ENCODE measurements at places on chromosomes 4 and X. TPM values are rescaled to one million over a fixed set of nuclear protein-coding genes. Genes with fewer than 3 reads are reported as not detected.

- no peak overlapping the region for H3K27ac ChIP-seq
- peaks cover 13% of the 10 kb centered on the region for H3K27me3 ChIP-seq
- H3K36me3 ChIP-seq, result no peaks in the 10 kb centered on the region
- H3K4me1 ChIP-seq, result no peaks in the 10 kb centered on the region
- no peak overlapping the region for H3K4me3 ChIP-seq
Observed at GRCh38 chr4:71074452-71075299, 81.2 kb downstream of the DCK start.

DNA sequence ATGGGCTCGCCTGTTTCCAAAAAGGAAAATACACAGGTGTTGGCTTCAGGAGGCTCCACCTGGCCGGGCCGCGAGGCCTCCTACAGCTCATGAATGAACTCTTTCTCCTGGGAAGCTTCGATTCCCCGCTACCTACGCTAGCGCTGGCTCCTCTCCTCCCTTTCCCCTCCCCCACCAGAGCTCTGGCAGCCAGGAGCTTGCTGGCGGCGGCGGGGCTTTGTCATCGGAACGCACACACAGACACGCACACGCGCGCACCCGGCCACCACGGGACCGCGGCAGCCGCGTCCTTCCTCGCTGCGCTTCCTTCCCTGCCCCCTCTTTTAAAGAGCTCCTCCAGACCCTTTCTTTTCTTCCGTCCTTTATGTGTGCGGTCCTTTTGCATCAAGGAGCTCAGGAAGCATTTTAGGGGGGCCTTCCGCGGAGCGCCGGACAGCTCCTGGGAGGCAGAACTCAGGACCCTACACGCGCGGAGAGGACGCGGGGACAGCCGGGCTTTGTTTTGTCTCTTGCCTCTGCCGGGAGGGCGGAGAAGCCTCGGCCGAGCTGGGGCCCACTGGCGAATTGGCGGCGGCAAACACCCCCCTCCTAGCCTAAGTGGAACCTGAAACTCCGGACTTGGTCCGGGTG, 70.2 kb upstream of the BCOR start:
- H3K4me1 ChIP-seq, result peaks cover 42% of the 10 kb centered on the region
- H3K36me3 ChIP-seq, result no peaks in the 10 kb centered on the region
- peak overlapping the region; percentile 71 for H3K27ac ChIP-seq
- no peak for DNase-seq
- peak overlapping the region; percentile 60 for H3K4me3 ChIP-seq

GRCh38 chr4:173057901-173058300, 110.7 kb upstream of the GALNT7 start:
- no peak overlapping the region for H3K27ac ChIP-seq
- H3K27me3 ChIP-seq, result peaks cover 2% of the 10 kb centered on the region
- no peaks in the 10 kb centered on the region for H3K36me3 ChIP-seq
- no peak overlapping the region for H3K4me3 ChIP-seq
- H3K4me1 ChIP-seq, result no peaks in the 10 kb centered on the region

DNA sequence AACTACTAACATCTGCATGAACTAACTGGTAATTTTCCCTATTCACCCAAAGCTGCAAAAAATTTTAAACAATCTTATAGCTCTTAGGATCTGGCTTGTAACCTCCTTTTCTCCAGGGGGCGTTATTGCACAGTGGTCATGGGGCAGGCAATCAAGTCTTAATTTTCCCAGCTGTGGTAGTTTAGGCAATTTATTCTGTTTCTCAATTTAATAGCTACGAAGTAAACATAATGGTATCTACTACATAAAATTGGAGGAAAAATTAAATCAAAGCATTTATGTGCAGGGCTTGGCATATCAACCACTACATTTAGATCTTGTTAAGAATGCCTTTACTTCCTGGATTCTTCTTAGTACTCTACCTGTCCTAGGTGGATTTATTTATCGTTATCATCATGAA, 137.4 kb upstream of the GUCY1A1 start:
- H3K27me3 ChIP-seq, result no peaks in the 10 kb centered on the region
- no peak for DNase-seq
- H3K36me3 ChIP-seq, result no peaks in the 10 kb centered on the region
- H3K27ac ChIP-seq, result no peak overlapping the region

- H3K27me3 ChIP-seq, result no peaks in the 10 kb centered on the region
- no peaks in the 10 kb centered on the region for H3K4me1 ChIP-seq
- DNase-seq, result no peak
- no peak overlapping the region for H3K4me3 ChIP-seq
Observed at GRCh38 chr4:183082053-183082452, 17.0 kb upstream of the WWC2 start.

- H3K27me3 ChIP-seq, result peaks cover 59% of the 10 kb centered on the region
- H3K4me3 ChIP-seq, result no peak overlapping the region
- no peaks in the 10 kb centered on the region for H3K36me3 ChIP-seq
Observed at GRCh38 chr4:76896614-76897535, 1.1 kb downstream of the SOWAHB start.

GRCh38 chr4:75892508-75892907, 9.7 kb downstream of the PPEF2 start:
- H3K4me1 ChIP-seq, result no peaks in the 10 kb centered on the region
- H3K27me3 ChIP-seq, result peaks cover 9% of the 10 kb centered on the region
- no peak overlapping the region for H3K27ac ChIP-seq
- DNase-seq, result no peak
- no peak overlapping the region for H3K4me3 ChIP-seq
- no peaks in the 10 kb centered on the region for H3K36me3 ChIP-seq

GRCh38 chrX:51456246-51456645, 40.1 kb downstream of the NUDT11 start:
- no peaks in the 10 kb centered on the region for H3K27me3 ChIP-seq
- H3K4me3 ChIP-seq, result no peak overlapping the region
- H3K27ac ChIP-seq, result no peak overlapping the region
- no peaks in the 10 kb centered on the region for H3K4me1 ChIP-seq
- H3K36me3 ChIP-seq, result no peaks in the 10 kb centered on the region
- no peak for DNase-seq

DNA sequence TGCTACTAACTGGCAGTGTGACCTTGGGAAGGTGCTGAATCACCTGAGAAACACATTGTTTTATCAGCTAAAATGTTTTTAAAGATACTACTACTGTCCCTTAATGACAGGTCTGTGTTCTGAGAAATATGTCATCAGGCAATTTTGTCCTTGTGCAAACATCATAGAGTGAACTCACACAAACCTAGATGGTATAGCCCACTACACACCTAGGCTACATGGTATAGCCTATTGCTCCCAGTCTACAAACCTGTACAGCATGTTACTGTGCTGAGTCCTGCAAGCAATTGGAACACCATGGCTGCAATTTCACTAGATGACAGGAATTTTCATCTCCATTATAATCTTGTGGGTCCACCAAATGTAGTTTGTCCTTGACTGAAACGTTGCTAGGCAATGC, 101.3 kb upstream of the GUCY1A1 start:
- DNase-seq, result no peak
- H3K27ac ChIP-seq, result no peak overlapping the region
- H3K27me3 ChIP-seq, result peaks cover 2% of the 10 kb centered on the region
- H3K4me1 ChIP-seq, result no peaks in the 10 kb centered on the region
- H3K36me3 ChIP-seq, result no peaks in the 10 kb centered on the region

DNA sequence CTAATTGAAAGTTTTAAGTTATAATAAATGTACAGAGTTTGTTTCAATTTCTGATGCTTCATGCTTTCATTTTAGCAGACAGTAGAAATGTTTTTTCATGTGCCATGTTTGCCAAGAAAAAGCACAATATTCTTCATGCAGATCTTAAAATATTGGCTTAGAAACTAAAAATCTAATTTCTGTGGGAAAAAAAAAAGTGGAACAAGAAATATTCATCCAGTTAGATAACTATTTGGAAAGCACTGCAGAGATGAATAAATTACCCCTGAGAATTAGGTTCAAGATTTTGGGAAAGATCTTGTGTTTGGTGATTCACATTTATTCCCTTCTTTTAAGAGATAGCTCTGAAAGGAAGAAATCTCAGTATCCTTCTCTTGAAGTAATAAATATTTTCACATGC, 912.5 kb downstream of the C4orf33 start:
- no peak for DNase-seq
- no peaks in the 10 kb centered on the region for H3K4me1 ChIP-seq
- H3K4me3 ChIP-seq, result no peak overlapping the region
- no peaks in the 10 kb centered on the region for H3K36me3 ChIP-seq
- no peak overlapping the region for H3K27ac ChIP-seq
- no peaks in the 10 kb centered on the region for H3K27me3 ChIP-seq

Gene RIPPLY1
- not detected for total RNA-seq

Gene EVC
- 3.2 TPM for total RNA-seq

Gene AMTN
- total RNA-seq, result not detected

Gene SPANXA2
- not detected for total RNA-seq

Gene CAPN6
- not detected for total RNA-seq

Gene EDNRA
- total RNA-seq, result not detected

Gene KDR
- not detected for total RNA-seq
